ENCODE measurements at places on chromosomes 2 and 18.

DNA sequence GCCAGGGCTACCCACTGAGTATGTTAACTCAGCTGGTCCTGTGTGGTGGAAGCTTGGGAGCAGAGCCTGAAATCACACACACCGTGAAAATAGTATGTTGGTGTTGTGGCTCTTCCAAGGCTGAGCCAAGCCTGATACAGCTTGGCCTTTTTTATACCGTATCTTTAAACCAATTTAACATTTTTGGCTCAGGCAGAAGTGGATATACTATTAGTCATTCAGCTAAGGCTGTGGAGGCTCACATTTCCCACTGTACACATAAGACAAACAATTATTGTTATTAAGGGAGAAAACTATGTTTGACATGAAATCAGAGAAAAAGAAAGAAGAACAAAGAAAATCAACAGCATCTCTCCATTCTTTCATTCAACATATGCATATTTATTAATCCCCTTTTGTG, 159.0 kb downstream of the BCL11A start:
- no peak for DNase-seq

GRCh38 chr2:160292225-160292624, 92.2 kb upstream of the ITGB6 start:
- DNase-seq: no peak

GRCh38 chr18:77111951-77112746, 20.4 kb downstream of the MBP start:
- no peak for DNase-seq

GRCh38 chr2:57180042-57180567, 866.5 kb upstream of the VRK2 start:
- DNase-seq: no peak

DNA sequence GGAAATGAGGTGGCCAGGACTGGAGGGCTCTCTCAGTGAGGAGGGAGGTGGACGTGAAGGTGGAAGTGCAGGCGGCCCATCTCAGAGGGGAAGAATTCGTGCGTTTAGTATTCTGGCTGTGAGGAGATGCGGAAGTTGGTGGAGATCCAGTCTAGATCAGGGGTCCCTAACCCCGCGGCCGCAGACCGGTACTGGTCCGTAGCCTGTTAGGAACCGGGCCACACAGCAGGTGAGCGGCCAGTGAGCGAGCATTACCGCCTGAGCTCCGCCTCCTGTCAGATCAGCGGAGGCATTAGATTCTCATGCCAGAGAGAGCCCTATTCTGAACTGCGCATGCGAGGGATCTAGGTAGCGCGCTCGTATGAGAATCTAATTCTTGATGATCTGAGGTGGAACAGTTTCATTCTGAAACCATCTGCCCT, 1.6 kb upstream of the FHOD3 start:
- DNase-seq: no peak

DNA sequence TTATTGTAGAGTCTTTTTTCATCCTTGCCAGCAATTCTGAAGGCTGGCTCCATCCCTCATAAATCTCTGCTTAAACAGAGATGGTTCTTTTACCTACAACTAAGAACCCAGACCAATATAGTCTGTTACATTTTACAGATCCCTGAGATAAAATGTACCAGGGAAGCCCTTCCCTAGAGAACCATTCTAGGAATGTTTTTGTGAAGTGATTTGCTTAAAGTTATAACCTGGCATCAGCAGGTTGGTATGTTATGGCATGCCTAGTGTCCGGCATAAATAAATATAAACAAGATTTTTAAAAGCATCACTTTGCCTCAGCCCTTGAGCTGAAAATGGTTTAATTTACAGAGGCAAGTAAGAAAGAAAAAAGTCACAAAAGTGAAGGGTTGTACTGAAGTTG, 18.5 kb upstream of the NPAS2 start:
- no peak for DNase-seq

DNA sequence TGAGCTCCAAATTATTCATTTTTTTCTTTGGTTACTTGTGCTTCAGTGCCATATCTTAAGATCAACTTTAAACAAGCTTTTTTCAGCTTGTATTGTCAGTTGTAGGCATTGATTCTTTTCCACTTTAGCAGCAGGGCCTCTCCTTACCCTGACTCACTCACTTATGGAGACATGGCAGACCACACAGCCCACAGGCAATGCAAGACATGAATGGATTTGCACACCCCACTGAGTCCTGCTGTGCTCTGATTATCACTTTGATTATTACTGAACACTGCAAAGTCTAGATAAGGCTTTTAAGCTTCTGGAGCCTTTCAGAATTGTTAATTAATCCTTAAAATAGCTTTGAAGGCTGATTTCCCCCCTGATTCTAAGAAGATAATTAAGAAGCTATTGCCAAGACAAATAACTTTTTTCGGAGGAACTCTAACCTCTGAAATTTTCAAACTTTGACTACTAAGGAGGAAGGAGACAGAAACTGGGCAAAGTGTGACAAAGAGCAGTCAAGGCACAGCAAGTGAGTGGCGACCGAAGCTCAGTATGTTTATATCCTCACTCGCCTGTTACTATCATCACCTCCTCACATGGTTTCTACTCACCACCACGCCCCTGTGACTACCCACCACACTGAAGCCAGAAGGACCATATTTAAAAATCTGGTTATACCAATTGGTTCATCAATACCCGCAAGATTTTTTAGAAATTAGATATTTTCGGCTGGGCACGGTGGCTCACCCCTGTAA, 43.3 kb downstream of the CACNB4 start:
- DNase-seq: no peak

DNA sequence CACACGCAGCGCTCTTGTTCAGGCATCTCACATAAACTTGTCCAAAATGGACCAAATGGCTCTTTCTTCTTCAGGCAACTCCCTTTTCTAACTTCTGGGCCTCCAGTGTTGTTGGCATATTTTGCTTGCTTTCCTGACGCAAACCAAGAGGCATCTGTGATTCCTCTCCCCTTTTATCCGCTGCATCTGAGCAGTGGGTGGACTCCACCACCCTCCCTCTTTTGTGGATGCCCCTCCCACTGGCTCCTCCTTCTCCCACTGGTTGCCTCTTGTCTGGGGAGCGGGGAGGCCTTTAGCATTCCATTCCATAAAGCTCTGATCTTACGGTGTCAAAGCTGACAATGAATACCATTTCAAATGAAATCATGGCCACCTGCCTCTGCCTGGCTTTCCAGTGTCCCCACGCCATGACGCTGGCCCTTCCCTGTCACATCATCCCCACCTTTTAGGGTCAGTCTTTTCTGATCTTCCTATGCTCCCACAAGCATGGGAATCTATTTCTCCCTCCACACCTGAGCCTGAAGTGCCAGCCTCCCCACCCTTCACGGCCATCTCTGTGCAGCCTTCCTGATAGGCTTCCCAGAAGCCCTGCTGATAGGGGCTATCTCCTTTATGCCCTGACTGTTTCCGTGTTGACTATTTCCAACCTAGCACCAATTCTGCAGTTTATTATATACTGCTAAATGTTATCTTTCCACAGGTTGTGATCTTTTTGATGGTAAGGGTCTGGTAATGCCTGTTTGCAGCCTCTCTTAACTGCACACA, 51.5 kb downstream of the RPL37A start:
- no peak for DNase-seq

GRCh38 chr2:189153619-189154018, 25.9 kb downstream of the COL5A2 start:
- no peak for DNase-seq

- DNase-seq: peak; percentile 33
These were observed 101.9 kb downstream of the FOXI3 start for GRCh38 chr2:88350331-88351248.

- DNase-seq: no peak
These were observed 142.3 kb downstream of the BABAM2 start for GRCh38 chr2:28032816-28033215.

DNA sequence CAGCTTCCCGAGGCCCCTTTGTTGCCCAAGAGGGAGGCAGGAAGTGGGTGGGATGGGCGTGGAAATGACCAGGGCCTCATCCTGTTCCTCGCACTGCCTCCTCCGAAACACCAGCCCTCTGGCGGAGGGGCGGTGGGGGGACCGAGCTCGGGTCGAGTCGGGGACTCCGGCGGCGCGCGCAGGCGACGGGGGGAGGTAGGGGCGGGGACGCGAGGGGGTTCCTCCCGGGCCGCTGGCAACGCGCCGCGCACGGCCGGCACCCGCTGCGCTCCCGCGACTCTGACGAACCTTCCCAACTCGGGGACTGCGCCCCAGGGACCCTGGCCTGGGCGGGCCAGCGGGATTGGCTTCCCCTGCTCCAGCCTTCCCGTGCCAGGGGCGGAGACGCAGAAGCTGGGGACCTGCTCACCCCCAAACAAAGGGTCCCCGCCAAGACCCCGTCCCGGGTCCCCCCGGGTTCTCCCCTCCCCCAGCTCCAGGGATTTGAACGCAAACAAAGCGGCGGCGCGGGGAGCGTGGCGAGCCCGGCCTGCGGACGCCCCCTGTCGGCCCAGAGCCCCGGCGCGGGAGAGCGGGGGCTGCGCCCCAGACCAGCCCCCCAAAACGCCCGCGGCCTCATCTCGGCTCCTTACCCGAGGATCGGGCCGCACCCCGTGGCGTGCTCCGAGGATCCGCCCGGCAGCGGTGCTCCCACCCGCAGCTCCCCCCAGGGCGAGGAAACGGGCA, 1.2 kb downstream of the SEMA4C start:
- no peak for DNase-seq

GRCh38 chr2:234521536-234521935, 24.7 kb upstream of the ARL4C start:
- DNase-seq: no peak

- no peak for DNase-seq
These were observed 131.6 kb upstream of the DOCK10 start for GRCh38 chr2:225173909-225174308.

DNA sequence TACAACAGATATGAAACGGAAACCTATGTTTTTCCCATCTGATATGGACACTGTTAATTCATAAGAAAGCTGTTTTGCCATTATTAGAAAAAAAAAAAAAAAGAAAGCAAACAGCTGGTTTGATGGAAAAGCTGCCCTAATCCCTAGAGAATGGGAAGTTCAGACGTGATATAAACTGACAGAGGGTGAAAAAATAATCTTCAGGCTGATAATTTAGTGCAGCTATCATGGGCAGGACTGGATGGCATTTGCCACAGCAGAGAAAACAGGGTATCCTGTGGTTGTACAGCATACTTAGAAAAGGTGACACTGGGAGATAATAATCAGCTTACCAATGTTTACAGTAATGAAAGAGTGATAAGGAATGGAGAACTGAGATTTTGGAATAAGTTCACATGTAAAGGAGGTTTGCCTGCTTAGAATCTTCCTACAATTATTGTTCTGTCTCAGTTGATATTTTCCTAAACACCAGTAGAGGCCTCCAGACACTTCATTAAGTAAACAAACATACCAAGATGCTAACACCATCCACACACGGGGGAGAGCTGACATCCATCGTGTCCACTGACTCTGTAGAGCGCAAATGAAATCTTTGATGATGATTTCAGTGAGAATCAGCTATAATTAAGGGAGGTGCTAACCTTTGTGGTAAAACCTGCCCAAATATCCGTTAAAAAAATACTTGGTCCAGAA, 211.6 kb upstream of the MMADHC start:
- peak; percentile 28 for DNase-seq

GRCh38 chr2:43105586-43106558, 120.5 kb downstream of the ZFP36L2 start:
- DNase-seq: no peak

DNA sequence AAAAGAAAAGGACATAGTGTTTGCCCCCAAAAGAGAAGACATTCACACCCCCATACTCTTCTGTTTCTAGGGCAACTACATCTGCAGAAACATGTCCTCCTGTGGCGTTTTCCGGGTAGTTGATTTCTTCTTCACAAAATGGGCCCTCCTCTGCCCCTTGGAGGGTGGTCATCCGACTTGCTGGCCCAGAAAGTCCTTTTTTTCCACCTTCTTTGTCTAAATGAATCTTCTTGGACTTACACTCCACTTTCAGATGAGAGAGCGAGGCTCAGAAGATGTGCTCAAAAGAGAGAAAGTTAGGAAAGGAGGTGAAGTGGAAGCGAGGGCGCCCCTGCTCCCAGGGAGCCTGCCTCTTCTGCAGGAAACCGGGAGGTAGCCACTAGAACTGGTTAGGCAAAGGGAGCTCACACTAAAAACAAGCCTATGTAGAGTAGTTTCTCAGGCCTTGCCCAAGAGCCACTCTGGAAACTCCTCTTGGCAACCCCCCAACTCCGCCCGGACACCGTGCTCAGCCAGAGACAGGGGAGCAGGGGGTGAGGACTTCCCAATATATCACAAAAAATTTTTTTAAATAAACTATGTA, 10.2 kb upstream of the SIX3 start:
- no peak for DNase-seq

DNA sequence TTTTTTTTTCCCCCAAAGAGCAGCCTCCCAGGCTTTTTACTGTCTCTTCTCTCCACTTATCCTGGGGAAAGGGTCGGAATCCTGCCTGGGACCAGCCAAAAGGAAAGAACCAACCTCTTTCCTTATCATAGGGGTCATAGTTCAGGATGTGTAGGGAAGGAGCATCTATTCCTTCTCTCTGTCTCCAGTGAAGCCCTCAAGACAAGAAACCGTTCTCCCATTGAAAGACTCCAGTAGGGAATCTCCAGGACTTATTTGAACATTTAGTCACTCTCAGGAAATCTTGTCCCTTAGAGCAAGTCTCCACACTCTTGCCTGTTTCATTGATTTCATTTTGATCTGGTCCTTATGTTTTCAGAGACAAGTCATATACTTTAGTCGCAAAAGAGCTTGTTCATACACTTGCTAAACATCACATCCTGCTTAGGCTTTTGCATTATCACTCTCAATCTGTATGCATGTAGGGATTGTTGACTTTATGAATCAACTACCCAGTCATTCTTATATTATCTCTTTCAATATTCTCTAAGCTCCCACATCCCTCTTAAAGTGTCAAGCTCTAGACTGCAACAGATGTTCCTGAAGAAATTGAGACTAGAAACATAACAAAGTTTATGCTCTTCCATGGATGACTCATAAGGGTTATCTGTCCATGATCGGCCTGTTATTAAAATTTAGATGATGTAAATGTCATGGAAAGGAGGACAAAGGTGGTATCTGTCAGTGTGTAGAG, 116.2 kb upstream of the ST6GAL2 start:
- DNase-seq: peak; percentile 69

DNA sequence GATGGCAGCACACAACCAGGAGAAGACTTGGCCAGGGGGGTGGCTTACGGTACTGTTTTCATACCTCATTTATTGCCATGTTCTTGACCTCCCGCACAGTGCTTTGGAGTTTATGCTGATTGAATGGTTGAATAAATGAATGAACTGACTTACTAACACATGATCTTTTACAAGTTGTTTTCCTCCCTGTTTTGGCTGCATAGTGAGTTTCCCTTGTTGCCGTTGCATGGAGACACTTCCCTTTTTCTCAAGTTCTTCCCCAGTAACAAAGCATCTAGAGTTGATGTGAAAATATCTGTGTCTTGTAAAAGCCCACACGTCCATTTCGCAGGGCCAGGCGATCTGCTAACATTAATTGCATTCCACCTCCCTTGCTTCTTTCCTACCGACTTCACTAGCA, 35.7 kb upstream of the RAB1A start:
- no peak for DNase-seq

GRCh38 chr2:49577041-49577440, 422.7 kb upstream of the FSHR start:
- no peak for DNase-seq

Measured in Panc1 (cell line).